Bone marrow (tissue), 2 donors: ENCODE measurements at places on chromosomes 16 and 17.
A peak's percentile ranks its signal among the peaks of the same experiment; 100 is the strongest.

- no peak for DNase-seq
Measured at GRCh38 chr16:84088695-84089395, 27.9 kb downstream of the MBTPS1 start.

GRCh38 chr17:76139801-76140660 lies 1.0 kb downstream of the FOXJ1 start:
- DNase-seq = no peak

- DNase-seq = no peak
Measured at GRCh38 chr16:66133643-66134338, 232.7 kb upstream of the CDH5 start.

DNA sequence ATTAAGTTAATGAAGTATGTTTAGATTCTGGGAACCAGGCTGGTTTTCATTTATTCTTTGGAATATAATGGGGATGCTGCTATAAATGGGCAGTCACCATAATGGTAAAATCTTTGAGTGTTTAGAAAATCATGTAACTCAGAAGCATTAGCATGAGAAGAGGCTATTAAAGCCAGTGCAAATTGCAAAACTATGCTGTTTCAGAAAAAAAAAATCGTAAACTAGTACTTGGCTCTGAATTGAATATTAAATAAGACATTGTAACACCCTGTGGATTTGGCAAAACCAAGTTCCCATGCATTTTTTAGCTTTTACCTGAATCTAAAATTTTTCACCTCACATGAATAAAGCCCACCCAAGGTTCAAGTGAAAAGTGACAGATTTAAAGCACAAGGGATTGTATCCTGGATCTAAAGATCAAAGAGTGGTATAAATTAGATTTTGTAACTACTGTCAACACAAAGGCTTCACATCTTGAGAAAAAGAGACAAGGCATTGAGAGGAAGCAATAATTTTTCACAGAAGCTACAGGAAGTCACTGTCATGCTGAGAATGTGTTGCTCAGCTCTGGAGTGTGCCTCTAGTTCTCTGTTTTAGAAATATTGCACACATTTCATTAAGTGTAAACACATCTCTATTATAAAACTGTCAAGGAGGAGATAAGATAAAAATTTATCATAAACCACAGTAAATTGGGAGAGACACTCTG lies 142.2 kb downstream of the ABCA8 start:
- no peak for DNase-seq

GRCh38 chr17:28937044-28937729 lies 14.1 kb downstream of the PHF12 start:
- no peak for DNase-seq

GRCh38 chr16:49821614-49822282 lies 34.2 kb downstream of the ZNF423 start:
- no peak for DNase-seq

DNA sequence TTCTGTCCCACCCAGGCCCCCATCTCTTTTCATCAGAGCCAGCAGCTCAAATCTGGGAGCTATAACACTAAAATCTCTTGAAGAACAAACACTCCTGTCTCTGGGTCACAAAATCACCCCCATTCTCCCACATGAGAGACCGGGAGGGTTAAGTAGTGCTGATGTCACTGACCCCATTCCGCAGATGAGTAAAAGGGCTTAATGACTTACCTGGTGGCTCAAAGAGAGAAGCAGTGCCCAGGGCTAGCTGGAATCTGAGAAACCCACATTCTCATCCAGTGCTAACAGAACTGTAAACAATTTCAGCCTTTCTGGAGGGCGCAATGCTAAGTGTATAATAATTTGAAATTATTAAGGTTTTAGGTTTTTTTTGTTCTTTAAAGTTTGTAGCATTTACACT lies 26.3 kb upstream of the LHX1 start:
- no peak for DNase-seq

GRCh38 chr17:38608648-38609047 lies 2.9 kb upstream of the SRCIN1 start:
- DNase-seq = no peak

DNA sequence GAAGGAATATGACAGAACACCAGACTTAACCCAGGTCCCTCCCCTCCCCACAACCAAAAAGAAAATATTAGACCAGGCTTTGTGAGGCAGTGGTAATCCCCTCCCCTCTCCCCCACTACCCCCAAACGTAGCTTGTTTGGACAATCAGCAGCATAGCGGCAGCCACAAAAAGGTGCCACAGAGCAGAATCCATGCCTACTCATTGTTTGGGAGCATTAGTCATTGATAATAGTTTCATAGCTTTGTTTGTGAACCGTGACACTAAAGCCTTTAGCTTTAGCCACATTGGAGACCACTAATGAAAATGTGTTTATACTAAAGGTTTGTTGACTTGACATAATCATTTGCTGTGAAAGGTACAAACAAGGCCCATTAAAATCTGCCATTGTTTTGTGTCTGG lies 65.1 kb downstream of the NUP93 start:
- DNase-seq = no peak

GRCh38 chr16:74667255-74667700 lies 601 bp upstream of the RFWD3 start:
- DNase-seq = no peak

DNA sequence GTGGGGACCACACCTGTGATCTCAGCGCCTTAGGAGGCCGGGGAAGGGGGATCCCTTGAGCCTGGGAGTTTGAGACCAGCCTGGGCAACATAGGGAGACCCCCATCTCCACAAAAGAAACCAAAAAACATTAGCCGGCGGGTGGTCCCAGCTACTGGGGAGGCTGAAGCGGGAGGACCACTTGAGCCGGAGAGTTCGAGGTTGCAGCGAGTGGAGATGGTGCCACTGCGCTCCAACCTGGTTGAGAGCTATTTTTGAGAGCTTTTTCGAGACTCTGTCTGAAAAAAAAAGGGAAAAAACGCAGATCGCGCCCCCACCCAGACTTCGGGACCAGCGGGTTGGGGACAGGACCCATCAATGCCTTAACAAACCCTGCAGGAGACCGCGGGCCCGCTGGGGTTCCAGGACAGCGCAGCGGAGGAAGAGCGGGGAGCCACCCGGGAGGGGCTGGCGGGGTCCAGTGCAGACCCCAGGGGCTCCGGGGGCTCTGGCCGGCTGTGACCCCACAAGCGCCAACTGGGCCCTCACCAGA lies 762 bp upstream of the BAIAP3 start:
- DNase-seq = no peak

- DNase-seq = no peak
Measured at GRCh38 chr17:5838661-5839300, 231.4 kb upstream of the WSCD1 start.

- no peak for DNase-seq
Measured at GRCh38 chr16:67782567-67783352, 23.6 kb downstream of the RANBP10 start.

DNA sequence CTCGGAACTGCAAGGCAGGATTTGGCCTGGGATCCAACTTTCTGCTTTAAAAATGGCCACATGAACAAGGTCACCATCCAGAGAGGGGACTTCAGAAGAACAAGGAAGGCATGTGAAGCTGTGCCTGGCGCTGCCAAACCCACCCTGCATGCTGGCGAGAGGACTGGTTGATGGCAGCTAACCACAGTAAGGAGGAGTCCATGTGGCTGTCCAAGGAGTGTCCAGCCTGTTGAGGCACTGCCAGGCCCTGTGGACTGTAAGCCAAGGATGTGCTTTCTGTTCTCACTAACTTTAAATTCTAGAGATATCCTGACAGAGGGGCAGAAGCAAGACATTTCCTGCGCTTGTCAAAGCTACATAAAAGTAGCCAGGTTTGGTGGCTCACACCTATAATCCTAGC lies 40.4 kb downstream of the CDK5R1 start:
- DNase-seq = no peak

DNA sequence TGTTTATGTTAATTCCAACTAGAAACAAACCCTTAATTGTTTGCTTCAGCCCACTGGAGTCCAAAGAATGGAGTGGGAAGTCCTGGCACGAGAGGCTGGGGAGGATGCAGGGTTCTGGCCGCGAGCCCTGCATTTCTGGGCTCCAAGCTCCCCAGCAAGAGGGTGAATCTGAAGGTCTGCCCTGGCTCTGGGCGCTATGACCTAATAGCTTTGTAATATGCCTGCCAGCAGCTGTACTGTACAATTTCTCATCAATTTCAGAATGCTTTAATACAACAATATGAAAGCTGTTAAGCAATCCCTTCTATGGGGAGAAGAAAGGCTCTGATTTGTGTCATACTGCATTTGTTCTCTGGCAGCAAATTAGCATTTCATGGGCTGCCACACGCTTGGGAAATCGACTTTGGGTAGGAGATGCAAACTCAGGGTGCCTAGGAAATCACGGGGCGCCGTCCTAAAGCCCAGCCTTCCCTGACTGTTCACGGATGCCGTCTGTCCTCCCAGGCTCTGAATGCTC lies 43.8 kb downstream of the NDEL1 start:
- DNase-seq = no peak

- no peak for DNase-seq
Measured at GRCh38 chr17:74214484-74215341, 1.3 kb downstream of the TTYH2 start.

GRCh38 chr17:31415004-31415454 lies 23.6 kb downstream of the RAB11FIP4 start:
- DNase-seq = peak; percentile 30

DNA sequence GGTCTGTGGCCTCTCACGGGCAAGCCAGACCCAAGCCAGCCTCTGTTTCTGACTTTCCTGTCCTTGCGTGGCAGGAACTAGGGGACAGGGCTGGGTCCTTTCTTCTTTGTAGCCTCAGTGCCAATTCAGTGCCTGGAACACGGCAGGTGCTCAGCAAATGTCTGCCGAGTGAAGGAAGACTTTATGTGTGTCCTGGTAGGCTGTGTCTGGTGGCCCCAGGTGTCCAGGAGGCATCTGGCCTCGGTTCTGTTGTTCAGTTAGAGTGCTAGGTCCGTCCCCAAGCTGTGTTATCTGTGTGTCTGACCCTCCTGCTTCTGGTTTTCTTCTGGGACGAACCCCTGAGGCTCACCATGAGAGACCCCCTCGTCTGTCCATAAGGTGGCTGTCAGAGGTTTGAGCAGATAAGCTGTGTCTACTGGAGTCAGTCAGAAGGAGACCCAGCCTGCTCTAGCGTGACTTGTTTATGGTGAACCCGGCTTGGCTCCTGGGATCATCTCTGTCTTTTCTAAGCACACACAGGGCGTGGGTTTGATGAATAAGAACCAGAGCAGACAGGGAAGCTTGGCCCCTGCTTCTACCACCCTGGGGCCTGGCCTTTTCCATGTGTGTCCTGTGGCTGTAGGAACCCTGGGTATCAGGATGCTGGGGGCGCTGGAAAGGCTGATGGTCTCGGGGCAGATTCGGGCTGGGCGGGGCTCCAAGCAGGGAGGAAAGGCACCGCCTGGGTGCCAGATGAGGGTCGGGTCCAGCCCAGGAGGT lies 39.3 kb downstream of the ENGASE start:
- DNase-seq = no peak

- no peak for DNase-seq
Measured at GRCh38 chr16:70660672-70661350, 14.5 kb downstream of the IL34 start.

DNA sequence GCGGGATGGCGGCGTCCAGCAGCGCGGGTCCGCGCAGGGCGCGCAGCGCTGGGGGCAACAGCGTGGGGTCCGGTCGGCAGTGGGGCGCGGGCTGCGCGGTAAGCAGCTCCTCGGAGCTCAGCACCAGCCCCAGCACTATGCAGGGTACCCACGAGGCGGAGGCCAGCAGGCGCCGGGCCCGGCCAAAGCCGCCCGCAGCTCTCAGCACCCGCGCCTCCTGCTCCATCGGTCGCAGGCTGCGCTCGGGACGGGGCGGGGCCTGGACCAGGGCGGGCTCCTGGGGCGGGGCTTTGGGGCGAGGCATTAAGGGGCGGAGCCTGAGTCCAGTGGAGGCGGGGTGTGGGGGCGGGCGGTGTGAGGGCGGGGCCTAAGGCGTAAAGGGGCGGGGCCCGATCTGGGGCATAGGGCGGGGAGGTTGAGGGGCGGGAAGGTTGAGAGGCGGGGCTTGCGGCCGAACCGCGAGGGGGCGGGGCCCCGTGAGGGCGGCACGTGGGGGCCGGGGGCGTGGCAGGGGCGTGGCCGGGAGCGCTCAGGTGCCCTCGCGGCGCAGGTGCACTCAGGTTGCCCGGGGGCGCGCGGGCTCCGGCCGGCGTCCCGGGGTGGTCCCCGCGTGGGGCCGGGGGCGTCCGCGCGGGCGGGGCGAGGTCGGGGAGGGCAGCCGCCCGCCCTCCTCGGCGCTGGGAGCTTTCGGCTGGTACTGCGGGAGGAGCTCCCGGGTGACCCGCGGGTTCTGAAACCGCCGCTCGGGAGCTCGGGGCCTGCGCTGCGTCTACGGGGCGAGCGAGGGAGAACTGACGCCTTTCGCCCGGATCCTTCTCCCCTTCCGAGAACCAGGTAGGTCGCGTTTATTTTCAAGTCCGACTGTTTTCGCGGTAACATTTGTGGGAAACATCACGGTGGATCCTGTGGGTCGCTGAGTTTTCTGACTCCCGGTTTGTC lies 1.4 kb upstream of the SLC22A31 start:
- peak; percentile 48 for DNase-seq
